ENCODE measurements at places on chromosomes 1 and 21.

DNA sequence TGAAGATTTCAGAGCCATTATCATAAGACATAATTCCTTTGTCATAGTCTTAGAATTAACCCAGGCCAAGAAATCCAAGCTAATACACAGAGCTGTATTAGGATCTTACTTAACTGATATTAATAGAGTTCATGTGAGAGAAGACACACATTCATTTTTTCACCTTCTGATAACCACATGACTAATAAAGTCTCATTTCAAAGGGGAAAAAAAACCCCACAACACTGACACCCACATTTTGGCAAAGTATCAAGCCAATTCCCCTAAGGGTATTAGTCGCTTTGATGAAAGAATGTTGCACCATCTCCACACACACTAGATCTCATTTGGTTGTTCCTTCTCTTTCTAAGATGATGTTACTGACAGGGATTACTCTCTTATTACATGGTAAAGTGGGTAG is 344.4 kb upstream of the ESRRG start:
- no peak for DNase-seq

DNA sequence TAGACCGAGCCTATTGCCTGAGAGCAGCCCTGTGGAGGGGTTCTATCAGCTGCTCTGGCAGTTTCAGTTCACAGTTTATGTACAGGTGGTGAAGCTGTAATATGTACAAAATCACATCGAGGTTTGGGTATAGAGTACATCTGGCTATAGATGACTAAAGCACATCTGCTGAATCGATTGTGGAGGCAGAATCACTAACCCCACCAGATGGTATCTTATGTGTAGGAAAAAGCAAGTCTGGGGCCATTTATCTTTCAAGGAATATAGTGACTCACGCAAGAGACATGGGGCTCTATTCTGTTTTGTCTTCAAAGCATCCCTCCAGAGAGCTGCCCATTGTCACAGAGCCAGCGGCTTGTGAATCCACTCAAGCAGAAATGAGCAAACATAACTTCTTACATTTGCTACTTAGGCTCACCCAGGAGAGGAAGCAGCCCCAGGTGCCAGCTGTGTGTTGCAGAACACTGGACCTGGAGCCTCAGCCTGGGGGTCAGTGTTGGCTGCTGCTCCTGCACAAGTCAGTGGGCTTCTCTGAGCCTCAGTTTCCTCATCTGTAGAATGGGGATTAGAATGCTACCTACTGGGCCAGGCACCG is 21.3 kb downstream of the MIIP start:
- no peak for DNase-seq

GRCh38 chr1:19076841-19077616 is 120.6 kb upstream of the IFFO2 start:
- DNase-seq = no peak

DNA sequence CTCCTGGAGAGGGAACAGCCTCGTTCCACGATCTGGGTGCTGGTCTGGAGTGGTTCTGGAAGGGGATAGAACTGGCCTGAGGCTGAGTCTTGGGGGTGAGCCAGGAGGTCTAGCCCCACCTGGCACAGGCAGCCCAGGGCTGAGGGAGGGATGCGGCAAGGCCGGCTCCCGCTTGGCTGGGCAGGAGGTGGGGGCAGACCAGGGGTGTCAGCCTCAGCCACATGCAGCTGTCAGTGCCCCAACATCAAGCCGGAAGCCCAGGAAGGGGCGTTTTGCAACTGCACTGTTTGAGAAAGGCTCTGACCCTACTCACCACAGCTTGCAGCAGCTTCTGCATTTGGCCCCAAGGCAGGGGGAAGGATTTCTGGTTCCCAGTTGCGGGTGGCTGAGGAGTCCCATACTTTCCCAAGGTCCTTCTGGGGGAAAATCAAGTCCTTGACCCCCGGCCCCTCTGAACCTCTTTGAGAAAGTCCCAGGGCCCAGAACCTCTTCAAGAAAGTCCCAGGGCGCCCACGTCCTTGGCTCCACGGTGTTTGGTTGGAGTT is 2.0 kb downstream of the EFHD2 start:
- DNase-seq = peak; percentile 69

DNA sequence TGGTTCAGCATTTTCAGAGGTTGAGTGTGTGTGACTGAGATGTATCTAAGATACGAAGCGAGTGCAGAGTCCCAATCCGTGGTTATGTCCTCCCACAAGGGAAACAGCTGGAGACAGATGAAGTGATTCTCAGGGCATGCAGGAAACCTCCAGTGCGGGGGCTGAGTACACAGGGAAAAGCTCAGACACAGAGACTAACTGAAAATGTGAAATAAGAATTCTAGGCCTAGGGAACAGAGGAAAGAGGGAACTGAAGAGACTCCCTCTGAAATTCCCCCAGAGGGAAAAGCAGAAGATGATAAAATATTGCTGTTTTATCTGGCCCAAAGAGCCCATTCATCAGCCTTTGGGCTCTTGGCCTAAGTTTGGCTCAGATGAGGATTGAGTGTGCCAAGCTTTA is 116.8 kb downstream of the LRRC53 start:
- no peak for DNase-seq

- DNase-seq = no peak
These were observed 35.1 kb downstream of the CLEC20A start for GRCh38 chr1:178461701-178462100.

DNA sequence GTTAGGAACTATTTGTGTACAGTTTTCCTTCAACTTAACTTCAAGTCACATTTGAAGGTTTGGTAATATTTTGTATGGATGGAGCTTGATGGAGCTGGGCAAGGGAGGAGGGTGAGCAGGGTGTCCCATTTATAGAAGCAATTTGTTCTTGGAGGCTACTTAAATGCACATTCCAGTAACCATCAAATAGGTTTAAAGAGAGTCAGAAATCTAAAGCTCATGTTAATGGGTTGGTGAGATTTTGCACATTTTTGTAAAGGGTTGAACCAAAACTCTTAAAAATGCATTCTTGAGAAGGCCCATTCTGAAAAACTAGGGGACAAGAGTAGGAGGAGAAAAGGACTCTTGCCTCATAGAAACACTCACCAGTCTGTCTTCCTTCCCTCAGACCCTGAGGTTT is 10.1 kb downstream of the FNDC5 start:
- DNase-seq = no peak

DNA sequence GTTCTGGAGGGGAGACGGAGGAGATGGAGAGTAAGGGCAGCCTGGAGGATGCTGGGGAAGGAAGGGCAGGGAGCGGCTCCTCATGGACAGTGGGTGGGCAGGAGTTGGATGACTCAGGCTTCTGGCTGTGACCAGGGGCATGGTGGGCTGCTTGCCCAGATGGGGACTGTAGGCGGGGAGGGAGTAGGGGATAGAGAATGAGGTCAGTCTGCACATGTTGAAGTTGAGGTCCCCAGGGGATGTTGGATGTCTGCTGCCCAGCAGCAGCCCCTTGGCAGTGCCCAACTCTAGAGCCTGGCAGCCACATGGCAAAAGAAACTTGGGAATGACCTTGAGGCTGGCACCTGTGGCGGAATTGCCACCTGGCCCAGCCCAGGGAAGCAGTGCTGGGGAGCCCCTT is 6.4 kb downstream of the SELENON start:
- no peak for DNase-seq

DNA sequence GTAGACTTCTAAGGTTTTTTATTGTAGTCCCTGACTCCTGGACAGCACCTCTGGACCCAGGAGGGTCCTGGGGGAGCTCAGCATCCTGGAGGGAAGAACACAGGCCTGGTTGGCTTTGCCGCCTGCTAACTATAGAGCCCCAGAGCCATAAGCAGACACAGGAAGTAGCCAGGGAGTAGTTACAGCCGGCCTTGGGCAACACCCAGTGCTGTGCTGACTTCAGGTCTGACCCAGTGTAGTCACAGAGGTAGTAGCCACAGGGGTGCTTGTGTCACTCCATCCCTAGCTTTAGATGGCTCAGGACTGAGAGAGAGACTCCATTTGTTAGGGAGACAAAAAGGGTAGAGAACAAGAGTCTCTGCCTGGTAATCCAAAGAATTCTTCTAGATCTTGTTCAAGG is 21.9 kb downstream of the MCOLN2 start:
- DNase-seq = no peak

DNA sequence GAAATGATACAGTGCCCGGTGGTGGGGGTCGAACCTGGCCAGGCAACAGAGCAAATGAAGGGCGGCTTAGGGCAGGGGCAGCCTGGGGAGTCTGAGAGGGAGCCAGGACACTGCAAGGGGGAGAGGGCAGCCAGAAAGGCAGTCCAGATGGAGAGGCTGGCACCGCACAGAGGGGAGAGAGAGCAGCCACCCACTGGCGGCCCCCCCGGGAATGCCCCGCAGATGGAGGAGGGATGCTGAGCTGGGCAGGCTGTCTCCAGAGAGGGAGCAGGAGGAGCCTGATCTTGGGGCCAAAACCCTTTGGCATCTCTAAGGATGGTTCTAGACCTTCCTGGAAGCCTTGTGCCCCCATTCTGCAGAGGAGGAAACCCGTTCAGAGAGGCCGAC is 112.3 kb downstream of the LACTBL1 start:
- no peak for DNase-seq

- no peak for DNase-seq
These were observed 30.5 kb upstream of the SRSF10 start for GRCh38 chr1:24010650-24011049.

- DNase-seq = no peak
These were observed 1.1 kb upstream of the ARHGAP30 start for GRCh38 chr1:161070761-161071160.

- no peak for DNase-seq
These were observed 330.2 kb upstream of the FMN2 start for GRCh38 chr1:239761509-239761908.

DNA sequence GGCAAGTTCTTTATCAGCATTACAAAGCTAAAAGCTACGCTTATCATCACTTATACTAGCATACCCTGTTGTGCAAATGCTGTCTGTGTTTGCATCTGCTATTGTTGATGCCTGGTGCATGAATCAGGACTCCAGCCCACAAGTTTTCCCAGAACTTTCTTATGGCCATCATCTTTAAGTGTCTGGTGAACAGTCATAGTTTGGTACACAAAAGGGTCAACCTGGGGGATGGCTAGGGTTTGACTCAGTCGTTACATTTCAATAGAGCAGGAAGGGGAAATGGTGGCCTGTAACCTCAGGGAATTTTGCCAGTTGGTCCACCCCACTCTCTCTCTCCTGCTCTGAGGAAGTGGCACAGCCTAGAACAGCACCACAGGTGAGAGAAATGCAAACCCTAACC is 35.4 kb downstream of the SELL start:
- no peak for DNase-seq

DNA sequence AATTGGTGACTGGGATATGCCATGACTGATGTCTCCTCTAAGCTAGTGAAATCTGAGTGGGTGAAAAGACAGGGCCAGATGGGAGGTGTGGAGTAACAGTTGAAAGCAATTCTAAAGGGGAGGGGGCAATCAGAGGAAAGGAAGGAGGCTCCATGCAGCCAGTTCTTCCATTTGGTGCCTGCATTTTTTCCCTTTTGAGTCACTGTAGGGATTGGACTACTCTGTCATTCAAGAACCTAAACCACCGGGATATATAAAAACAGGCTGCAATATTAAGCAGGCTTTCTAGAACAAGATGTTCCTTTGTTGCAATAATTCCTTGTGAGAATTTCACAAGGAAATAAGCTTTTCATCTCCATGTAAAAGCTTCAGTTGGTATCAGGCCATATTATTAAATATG is 18.3 kb downstream of the CLIC6 start:
- peak; percentile 29 for DNase-seq

DNA sequence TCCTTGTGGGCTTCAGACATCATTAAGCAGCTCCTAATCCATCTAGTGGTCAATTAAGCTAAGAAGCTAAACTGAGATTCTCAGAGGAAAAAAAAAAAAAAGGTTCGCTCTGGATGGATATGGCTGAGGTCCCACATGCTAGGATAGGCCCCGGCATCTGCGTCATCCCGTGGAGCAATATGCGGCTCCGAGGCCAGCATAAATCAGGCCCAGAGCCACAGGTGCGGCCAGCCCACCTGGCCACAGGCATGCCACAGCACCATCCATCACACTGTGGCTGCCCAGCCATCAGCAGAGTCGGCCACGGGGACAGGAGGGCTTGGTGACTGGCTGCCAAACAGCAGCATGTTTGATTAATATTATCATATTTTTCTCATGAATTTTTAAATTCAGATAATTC is 106.9 kb upstream of the TIAM1 start:
- DNase-seq = no peak

DNA sequence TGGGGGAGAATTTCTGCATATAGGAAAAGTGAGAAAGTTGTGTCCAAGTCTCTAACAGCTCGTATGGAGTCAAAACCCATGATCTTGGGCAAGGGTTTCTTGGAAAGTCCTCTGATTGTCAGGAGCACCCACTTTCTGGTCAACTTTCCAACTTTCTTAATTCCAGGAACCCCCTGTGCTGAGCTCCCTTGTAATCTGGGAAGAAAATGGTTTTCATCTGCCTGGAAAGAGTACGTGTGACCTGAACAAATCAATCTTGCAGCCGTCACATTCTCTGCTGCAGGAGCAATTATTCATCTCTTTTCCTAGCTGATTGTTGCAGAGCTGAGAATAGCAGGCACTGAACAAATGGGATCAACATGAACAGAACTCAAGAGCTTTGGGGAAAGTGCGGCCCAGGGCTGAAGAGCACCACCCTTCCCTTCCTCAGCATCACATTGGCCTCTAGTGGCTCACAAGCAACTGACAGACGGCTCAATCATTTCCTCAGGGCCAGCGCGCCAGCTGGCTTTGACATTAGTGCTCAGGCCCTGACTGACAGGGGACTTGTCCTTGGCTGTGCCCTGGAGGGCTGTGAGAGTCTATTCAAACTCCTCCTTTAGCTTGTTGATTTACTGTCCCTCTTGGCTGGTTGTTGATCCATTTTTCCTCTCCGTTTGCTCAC is 295.2 kb downstream of the HLX start:
- DNase-seq = peak; percentile 49

- DNase-seq = no peak
These were observed 30.6 kb upstream of the SLC30A10 start for GRCh38 chr1:219958875-219959417.

GRCh38 chr1:150576794-150577556 is 2.4 kb downstream of the MCL1 start:
- no peak for DNase-seq

- no peak for DNase-seq
These were observed 77.4 kb downstream of the PSMG1 start for GRCh38 chr21:39105836-39106235.

- DNase-seq = no peak
These were observed at the start of gene PTPRC for GRCh38 chr1:198638894-198639635. PTPRC (plus strand) TSS chr1:198639040; CDS start chr1:198639269, 229 bp downstream.

- peak; percentile 83 for DNase-seq
These were observed 14.7 kb upstream of the KCNE1 start for GRCh38 chr21:34526618-34527290.

DNA sequence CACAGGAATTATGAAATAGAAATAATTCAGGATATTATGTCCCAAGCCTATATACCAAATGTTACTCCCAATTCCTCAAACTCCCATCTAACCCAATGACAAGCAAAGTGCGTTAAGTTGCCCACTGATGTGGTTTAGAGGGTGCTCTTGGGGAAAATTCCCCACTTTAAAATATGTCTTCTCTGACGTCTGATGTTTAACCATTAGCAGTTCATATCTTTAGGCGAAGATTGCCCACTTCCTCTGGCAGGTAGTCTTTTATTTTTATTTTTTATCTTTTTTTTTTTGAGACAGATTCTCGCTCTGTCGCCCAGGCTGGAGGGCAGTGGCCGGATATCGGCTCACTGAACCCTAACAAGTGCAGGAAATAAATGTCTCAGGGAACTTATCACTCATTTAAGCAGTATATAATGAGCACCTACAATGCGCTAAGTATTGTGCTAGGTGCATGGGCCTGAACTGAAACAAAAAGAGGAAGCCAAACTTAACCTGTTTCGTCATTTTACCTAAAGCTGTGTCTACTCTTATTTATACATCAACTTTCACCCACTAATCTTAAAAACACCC is 1.3 kb upstream of the LYST start:
- DNase-seq = no peak

GRCh38 chr1:28580722-28581530 is 11.1 kb upstream of the RAB42 start:
- peak; percentile 67 for DNase-seq

- no peak for DNase-seq
These were observed 8.0 kb upstream of the DNM3 start for GRCh38 chr1:171833091-171833825.
